ENCODE measurements at places on chromosomes 4 and X.

DNA sequence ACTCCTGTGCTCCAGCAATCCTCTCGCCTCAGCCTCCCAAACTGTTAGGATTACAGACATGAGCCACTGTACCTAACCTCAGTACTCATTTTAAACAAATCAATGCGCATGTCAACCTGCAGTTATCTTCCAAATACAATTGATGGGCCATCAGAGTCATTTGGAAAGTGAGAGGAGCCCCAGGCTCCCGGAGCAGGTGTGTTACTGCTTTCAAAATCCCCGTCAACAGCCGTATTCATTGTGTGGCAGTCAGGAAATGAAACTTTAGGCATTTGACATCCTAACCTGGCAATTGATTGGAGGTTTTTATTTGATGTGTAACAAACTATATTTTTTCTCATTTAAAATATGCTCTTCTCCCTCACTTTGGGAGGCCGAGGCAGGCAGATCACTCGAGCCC lies 623.6 kb upstream of the TENM3 start:
- DNase-seq, result no peak

GRCh38 chr4:8291036-8291682 lies 21.6 kb downstream of the HTRA3 start:
- no peak for DNase-seq

- no peak for DNase-seq
These were observed 468.5 kb downstream of the PDGFC start for GRCh38 chr4:156503119-156503518.

GRCh38 chr4:158316264-158316663 lies 106.0 kb downstream of the TMEM144 start:
- no peak for DNase-seq

All from suppressor macrophage (primary cell).